G401 (cell line): ENCODE measurements at places on chromosomes 5 and 9. TPM values are rescaled to one million over a fixed set of nuclear protein-coding genes. Genes with fewer than 3 reads are reported as not detected.

DNA sequence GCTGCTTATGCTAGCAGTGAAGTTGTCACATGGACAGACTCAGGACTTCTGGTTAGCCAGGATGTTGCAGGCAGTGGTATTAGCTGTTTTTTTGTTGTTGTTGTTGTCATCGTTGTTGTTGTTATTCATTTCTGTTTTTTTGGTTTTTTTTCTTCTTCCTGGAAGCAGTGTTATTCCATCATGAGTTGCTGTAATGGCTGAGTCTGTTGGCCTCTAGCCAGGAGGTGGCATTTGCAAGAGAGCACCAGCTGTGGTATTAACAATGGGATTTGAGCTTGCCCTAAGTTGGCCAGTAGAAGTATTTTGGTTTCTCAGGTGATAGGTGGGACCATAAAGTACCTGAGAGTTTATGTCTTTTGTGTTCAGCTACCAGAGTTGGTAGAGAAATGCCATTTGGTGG is 561.1 kb downstream of the KCTD16 start:
- no peak for DNase-seq

- DNase-seq: no peak
Observed at GRCh38 chr5:52638732-52639131, 149.0 kb upstream of the ITGA1 start.

GRCh38 chr5:71475788-71476384 is 20.4 kb downstream of the BDP1 start:
- DNase-seq: peak; percentile 34

GRCh38 chr5:14081791-14082190 is 61.4 kb upstream of the TRIO start:
- DNase-seq: no peak

DNA sequence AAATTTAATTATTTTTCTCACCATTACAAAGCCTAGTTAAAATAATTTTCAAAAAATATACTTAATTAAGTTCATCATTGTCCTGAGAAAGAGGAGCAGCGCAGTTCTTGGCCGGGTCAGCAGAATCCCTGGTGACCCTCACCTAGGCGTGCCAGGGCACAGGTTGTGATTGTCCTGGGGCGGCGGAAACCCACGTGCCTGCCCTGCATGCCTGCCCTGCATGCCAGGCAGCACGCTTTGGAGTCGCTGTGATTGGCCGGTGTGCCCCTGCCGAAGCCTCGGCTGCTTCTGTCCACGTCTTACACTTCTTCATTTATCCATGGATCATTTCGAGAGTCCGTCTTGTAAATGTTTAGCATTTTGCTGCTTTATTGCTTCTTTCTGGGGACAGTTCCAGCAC is 25.6 kb downstream of the SLC12A2 start:
- DNase-seq: peak; percentile 42

ENTPD8 gene
- 1.6 and 1.9 TPM in 2 replicates for total RNA-seq

IL4 gene
- total RNA-seq: not detected in 2 replicates

- no peak for DNase-seq
Observed at GRCh38 chr5:113338628-113339027, 96.2 kb downstream of the TSSK1B start.

GRCh38 chr5:89418407-89419085 is 535.6 kb upstream of the MEF2C start:
- DNase-seq: no peak

OTULINL gene
- 0.25 and 1.7 TPM in 2 replicates for total RNA-seq

ANKRD18B gene
- total RNA-seq: 3.2 and 20.1 TPM in 2 replicates

ALDH1B1 gene
- 61.8 and 87.4 TPM in 2 replicates for total RNA-seq

IFNE gene
- total RNA-seq: not detected in 2 replicates

RC3H2 gene
- 29.2 and 48.5 TPM in 2 replicates for total RNA-seq

DNA sequence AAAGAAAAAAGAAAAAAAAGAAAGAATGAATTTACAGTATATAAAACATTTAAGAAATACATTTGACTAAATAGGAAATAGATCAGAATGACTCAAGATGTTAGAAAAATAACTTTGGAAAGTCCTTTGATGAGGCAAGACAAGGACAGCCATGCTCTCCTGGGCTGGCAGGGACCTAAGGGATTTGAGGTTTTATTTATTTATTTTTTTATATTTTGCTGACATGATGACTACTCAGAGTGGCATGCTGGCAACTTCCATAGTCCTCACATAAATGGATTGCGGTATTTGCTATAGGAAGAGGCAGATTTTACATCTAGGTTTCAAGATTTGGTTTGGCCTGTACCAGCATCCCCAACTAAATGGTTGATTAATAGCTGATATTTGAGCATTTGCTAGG is 17.7 kb downstream of the SLC28A3 start:
- DNase-seq: no peak

DNA sequence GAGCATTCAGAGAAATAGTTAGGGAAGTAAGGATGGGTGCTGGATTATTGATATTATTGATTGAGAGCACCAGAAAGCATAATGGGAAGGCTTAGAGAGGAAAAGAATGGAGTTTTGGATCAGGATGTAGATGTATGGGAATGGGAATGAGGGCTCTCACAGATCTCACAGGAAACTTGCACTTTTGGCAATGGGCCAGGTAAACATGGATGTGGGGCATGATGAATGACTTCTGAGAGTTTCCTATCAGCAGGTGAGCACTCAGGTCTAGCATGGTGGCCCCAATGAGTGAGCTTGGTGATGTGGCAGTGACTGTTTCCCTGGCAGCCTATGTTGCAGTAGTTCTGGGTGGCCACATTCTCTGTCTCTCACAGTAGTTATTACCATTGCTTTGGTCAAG is 283.8 kb downstream of the FBXL7 start:
- no peak for DNase-seq

- DNase-seq: no peak
Observed at GRCh38 chr9:99606296-99606695, 215.4 kb upstream of the NR4A3 start.

SARDH gene
- total RNA-seq: 13.2 and 17.3 TPM in 2 replicates

DNA sequence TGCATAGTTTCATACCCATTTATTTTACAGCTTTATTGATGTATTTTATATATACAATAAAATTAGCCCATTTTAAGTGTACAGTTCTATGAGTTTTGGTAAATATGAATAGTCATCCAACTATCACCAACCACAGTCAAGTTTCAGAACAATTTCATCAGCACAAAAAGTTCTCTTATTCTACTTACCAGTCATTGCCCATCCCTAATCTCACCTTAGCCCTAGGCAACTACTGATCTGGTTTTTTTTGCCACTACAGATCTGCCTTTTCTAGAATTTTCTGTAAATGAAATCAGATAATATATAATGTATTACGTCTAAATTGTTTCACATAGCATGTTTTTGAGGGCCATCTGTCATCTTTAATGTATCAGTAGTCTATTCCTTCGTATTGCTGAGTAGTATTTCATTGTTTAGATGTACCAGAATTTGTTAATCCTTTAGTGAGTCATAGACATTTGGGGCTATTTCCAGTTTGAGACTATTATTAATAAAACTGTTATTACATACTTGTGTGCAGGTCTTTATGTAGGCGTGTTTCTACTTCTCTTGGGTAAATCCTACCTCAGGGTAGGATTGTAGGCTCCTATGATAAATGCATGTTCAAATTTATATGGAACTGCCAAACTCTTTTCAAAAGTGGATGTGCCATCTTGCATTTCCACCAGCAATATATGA is 198.5 kb upstream of the ADAMTSL1 start:
- no peak for DNase-seq

- no peak for DNase-seq
Observed at GRCh38 chr9:137804908-137805630, 72.5 kb upstream of the CACNA1B start.

DNA sequence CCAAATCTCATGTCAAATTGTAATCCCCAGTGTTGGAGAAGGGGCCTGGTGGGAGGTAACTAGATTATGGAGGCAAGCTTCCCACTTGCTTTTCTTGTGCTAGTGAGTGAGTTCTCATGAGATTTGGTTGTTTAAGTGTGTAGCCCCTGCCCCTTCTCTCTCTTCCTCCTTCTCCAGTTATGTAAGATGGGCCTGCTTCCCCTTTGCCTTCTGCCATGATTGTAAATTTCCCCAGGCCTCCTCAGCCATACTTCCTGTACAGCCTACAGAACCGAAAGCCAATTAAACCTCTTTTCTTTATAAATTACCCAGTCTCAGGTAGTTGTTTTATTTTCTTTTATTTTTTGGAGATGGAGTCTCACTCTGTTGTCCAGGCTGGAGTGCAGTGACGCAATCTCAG is 18.2 kb upstream of the TXNDC8 start:
- no peak for DNase-seq

DNA sequence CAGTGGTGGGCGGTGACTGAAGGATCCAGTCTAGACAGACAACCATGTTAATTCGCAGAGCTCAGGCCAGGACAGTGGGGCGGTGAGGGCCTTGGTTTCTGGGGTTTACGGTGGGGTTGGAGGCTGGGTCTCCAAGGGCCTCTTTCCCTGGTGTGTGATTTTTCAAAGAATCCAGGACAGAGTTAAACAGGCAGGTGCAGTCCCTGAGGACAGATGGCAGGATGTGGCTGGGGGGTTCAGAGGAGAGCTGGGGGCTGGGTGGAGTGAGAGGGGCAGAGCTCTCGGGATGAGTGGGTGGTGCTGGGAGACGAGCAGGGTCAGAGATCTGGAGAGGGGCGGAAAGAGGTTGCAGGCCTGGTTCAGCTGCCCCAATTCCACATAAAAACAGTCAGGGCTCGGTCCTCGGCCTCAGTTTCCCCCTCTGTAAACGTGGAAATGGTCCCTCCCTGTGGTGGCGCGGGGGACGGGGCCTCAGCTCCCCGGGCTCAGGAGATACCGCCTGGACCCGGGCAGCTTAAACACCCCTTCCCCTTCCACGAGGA is 145.9 kb downstream of the GAPVD1 start:
- DNase-seq: no peak

- DNase-seq: no peak
Observed at GRCh38 chr5:99059685-99060084, 130.9 kb upstream of the CHD1 start.
